Smooth muscle cell of the brain vasculature (primary cell): ENCODE measurements at places on chromosomes 2 and 18.
A peak's percentile ranks its signal among the peaks of the same experiment; 100 is the strongest.

GRCh38 chr2:27828305-27828704, 56.8 kb downstream of the MRPL33 start:
- DNase-seq, result no peak

GRCh38 chr18:51778115-51778514, 561.9 kb upstream of the DCC start:
- no peak for DNase-seq

DNA sequence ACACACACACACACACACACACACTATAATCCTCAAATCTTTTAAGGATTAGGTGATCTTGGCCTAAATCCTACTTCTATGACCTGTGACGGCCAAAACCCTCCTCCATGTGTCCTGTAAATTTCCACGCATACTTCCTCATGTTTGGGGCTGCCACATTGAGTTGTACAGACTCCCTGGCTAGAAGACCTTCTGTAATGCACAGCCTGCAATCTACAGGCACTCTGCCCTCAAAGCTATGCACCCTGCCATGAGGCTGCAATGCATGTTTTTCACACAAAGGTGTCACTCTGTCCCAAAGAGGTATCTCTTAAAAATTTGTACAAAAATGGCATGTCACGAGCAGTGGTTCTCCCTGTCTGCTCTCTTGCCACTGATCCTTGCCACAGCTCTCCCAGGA, 26.4 kb upstream of the B4GALT6 start:
- DNase-seq, result no peak

- no peak for DNase-seq
Observed at GRCh38 chr2:47503481-47504070, 100.6 kb downstream of the MSH2 start.

- DNase-seq, result no peak
Observed at GRCh38 chr2:156800781-156801361, 364.7 kb downstream of the GPD2 start.

- DNase-seq, result no peak
Observed at GRCh38 chr2:236919209-236919608, 166.5 kb upstream of the COPS8 start.

DNA sequence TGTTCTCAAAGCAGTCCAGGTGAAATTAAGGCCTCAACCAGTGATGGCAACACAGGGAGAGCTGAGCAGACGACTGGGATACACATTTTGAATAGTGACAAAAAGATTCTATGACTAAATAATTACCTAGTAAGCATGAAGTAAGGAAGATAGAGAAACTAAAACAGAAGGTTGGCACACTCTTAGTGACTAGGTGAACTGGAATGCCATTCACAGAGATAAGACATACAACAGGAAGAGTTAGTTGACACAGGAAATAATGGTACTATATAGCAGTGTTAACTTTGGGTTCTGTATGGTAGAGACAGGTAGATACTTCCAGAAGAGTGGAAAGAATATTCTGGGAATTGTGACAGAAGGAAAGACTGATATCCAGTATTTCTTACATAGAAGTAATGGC, 181.8 kb upstream of the NT5C1B start:
- no peak for DNase-seq

GRCh38 chr18:59681521-59682004, 15.7 kb downstream of the CCBE1 start:
- no peak for DNase-seq

- DNase-seq, result no peak
Observed at GRCh38 chr2:70897977-70898226, 37.8 kb upstream of the ATP6V1B1 start.

- DNase-seq, result no peak
Observed at GRCh38 chr18:60555625-60556024, 183.1 kb upstream of the MC4R start.

DNA sequence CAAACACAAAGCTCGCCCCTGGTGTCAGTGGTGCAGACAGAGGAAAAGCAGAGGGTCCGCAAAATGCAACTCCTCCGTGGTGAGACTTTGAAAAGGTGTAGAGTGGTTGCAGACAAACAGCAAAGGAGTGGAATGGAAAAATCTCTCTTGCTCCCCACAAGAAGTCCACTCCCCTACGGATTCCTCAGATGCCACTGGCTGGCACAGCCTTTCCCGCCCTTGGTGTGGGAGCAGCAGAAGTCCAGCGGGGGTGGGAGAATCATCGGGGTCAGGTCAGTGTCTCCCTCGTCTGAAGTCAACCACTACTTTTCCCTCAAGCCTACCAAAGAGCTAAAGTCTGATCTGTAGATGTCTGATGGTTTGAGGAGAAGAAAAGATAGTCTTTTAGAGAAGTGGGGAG, 22.3 kb upstream of the B3GNT7 start:
- no peak for DNase-seq

- no peak for DNase-seq
Observed at GRCh38 chr18:64115881-64116280, 33.0 kb downstream of the LINC00305 start.

GRCh38 chr2:183389546-183390080, 265.4 kb downstream of the NUP35 start:
- DNase-seq, result no peak

GRCh38 chr2:29920130-29920577, 1.2 kb downstream of the ALK start:
- peak; percentile 12 for DNase-seq

DNA sequence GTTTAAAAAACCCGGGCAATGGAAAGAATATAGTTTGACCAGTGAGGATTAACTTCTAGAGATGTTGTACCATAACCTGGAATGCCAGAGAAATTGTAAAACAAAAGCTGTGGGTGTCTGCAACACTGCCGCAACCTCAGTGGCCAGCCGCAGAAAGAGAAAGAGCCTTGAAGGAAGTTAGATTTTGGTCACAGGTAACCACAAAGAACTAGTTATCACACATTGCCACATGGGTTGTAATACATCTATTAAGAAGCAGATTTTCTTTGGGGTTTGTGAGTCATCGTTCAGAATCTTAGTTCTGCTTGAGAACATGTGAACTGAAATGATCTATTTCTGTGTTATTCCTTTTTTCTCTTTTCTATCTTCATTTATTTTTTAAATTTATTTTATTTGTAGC, 222.9 kb upstream of the AGAP1 start:
- no peak for DNase-seq

- DNase-seq, result no peak
Observed at GRCh38 chr2:200223205-200223784, 83.2 kb upstream of the SPATS2L start.

- no peak for DNase-seq
Observed at GRCh38 chr2:152894051-152894450, 175.6 kb downstream of the ARL6IP6 start.

DNA sequence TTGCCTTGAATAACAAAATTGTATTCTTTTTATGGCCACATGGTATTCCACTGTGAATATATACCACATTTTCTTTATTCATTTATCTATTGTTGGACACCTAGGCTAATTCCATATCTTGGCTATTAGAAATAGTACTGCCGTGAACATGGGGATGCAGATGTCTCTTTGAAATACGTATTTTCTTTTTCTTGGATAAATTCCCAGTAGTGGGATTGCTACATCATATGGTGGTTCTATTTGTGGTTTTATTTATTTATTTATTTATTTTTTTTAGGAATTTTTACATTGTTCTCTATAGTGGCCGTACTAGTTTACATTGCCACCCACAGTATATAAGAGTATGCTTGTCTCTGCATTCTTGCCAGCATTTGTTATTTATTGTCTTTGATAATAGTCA, 679.8 kb upstream of the NRXN1 start:
- DNase-seq, result peak; percentile 67

GRCh38 chr2:119490653-119491195, 33.6 kb downstream of the SCTR start:
- DNase-seq, result no peak
